ENCODE measurements at places on chromosomes 6 and 20.

DNA sequence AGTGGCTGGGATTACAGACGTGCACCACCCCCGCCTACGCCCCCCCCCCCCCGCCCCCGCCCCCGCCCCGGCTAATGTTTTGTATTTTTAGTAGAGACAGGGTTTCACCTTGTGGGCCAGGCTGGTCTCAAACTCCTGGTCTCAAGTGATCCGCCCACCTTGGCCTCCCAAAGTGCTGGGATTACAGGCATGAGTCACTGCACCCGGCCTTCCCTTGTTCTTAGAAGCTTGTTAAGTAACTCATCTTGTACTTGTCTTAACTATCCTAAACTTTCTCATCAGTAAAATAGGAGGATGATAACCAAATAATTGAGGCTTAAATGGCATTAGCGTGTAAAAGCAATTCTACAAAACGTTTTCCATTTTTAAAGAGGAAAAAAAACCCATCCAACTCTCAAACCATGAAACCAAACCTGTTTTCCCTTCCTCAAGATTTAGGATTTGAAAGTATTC, 4.2 kb downstream of the CDYL start:
- DNase-seq: peak; percentile 45

DNA sequence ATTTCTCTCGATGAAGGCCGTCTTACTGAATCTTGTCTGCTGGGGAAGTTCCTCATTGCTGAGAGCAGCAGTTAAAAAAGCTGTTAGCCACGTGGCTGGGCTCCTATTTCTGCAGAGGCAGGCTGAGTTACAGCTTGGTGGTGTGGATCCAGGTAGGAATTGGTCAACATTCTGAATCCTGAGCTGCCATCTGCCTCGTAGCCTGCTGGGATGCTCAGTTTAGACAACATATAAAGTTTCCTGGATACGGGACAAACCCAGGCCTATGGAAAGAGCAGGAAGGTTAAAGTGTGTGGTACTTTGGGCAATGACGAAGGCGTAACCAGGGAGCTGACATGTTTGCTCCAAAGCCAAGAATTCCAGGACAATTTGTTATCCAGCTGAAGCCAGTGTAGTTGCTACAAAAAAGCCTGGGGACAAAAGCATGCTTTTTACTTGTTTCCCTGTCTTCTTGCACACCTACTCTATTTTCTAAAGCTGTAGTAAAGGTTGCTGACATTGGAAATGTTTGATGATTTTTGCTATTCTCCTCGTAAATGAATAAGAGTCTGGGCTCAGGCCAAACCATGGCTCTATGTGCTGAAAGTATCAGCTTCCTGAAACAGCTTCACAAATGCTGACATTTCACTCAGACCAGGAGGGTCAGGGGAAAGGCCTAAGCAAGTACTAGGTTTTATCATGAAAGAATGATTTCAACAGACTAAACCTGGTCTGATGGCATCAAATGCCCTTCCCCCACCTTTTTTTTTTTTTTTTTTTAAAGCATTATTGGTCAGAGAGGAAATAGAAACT, 12.4 kb upstream of the MYLK2 start:
- DNase-seq: no peak

- no peak for DNase-seq
Observed at GRCh38 chr20:48937674-48938073, 16.2 kb downstream of the ARFGEF2 start.

DNA sequence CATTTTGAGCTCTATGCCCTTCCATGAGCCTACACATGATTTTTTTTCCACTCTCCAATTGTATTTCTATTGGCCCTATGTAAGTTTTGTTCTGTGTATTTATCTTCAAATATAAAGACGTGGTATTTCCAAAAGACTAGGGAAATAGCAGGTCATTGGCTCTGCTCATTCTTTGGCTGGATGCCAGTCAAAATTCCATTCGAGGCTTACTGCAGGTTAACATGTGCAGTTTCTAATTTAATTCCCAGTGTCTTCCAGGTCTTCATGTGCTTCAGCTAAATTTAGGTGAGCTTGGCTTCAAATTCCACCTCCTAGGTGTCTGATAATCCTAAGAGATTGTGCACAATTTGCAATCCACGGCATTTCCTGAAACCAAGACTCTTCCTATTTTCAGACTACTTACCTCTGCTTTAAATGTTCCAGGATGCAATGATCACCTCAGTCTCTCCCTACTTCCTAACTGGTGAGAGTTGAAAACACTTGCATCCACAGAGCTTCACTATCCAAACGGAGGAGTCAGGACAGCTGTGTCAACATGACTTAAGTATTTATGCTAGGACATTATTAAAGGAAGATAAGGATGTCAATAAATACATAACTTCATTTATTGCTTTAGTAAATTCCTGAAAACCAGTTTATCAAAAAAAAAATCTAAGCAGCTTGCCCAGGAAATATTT, 236.1 kb downstream of the COL12A1 start:
- no peak for DNase-seq

DNA sequence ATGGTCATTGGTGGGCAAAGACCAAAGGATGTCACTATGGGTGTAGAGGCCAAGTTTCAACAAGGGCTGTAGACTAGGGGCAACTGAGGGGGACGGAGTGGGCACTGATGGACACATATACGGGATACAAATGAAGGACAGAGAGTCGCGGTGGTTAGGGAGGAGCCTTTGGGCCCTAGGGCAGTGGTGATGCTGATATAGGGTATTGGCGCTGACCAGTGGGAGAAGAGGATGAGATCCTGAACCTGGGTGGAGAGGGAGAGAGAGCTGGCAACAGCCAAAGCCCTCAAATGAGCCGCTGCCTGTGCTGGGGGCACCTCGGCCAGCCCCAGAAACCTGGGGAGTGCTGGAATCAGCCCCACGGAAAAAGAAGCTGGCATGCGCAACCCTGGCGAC, 1.6 kb downstream of the CDH22 start:
- DNase-seq: no peak

GRCh38 chr6:143803769-143804568, 39.2 kb upstream of the LTV1 start:
- DNase-seq: no peak
